ENCODE measurements at places on chromosomes 5 and 9.

DNA sequence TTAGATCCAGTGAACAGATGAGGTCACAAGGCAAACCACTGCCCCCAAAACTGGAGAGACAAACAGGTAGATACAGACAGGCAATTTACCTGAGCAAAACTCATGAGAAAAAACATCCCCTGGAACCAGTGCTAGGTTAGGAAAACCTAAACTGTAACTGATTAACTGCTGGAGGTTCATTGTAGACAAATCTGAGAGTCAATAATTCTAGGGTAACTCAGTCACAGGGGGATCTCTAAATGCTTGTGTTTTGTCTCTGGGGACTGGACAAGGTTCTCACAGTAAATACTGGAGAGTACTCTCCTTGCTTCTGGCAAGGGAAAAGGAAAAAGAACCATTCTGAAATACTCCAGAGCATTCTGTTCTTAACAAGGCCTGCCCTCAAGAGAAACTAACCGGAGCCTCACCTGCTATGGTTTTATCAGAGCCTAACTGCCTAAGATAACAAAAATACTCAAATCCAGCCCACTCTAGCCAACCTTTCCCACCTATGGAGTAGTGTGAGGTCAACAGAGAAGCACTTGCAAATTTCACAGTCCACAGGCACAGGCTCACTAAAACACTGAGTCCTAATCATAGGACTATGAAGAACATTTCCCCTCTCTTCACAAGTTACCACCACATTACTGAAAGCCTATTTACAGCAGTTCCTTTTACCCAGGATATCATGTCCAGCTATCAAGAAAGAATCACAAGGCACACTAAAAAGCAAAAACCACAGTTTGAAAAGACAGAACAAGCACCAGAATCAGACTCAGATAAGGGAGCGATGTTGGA is 139.9 kb upstream of the ACOT12 start:
- DNase-seq, result no peak

DNA sequence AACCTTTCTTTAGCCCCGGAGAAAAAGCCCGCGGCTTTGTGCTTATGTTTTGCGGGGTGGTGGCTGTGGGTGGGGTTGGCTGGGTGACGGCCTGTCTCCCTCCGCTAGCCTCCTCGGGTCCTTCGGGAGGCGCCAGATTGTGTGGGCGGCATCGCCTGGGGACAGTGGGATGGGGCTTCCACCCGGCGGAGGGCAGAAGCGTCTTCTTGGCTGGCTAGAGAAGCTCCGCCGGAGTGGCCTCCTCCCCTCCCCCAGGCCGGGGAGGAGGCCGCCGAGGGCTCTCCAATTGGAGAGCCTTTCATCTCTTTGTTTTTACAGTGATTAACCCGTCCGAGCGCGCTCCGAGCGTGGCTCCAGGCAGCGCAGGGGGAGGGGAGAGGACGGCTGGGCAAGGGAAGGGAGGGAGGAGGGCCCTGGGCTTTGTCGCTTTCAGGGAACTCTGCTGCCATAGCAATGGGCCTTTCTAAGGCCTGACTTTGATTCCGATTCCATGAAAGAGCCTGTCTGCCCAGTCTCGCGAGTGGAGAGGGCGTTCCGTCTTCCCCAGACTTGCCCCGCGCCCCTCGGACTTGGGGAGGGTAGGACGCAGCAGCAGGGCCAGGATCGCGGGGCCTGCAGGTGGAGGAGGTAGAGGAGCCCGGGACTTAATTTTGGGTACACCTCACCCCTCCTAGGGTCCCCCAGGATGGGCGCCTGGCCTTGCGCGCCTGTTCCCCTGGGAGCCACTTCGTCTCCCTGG is 36.7 kb upstream of the TIFAB start:
- DNase-seq, result peak; percentile 64

GRCh38 chr9:80146466-80146865 is 574.7 kb downstream of the TLE4 start:
- DNase-seq, result no peak

DNA sequence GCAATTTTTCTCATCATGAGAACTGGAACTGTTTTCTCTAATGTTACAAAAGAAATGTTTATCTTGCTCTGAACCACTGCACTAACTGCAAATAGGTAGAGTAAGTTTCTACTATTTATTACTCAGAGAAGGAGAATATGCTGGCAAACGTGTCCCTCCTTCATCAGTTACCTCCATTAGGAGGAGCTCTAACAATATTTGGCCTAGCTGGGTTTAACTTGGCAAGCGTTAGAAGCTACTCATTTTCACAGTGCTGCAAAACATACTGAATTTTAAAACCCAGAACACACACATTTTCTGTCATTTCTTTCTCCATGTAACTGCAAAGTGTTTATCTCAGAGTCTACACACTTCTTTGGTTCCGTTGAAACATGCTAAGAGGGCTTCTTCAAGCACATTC is 101.0 kb upstream of the GABRG2 start:
- DNase-seq, result no peak

- DNase-seq, result no peak
These were observed 106.8 kb downstream of the PDE6A start for GRCh38 chr5:149837680-149838269.

DNA sequence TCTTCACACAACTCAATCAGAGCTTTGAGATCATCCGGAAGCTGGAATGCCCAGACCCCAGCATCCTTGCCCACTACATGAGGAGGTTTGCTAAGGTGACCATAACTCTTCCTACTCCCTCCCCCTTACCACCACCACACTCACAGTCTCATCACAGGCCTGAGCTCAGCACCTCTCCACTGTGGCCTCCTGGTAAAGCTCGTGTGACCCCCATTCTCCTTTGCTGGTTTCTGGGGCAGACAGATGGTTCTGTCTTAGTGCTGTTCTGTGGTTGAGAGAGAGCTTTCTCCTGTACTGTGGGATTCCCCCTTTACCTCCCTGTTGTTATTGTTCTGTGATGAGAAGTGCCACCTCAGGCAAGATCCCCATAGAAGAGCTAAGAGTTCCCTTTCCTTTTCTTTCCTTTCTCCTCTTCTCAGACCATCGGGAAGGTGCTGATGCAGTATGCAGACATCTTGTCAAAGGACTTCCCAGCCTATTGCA is 92.7 kb upstream of the RUSC2 start:
- no peak for DNase-seq

GRCh38 chr5:139378941-139379361 is 4.1 kb downstream of the SLC23A1 start:
- DNase-seq, result no peak

DNA sequence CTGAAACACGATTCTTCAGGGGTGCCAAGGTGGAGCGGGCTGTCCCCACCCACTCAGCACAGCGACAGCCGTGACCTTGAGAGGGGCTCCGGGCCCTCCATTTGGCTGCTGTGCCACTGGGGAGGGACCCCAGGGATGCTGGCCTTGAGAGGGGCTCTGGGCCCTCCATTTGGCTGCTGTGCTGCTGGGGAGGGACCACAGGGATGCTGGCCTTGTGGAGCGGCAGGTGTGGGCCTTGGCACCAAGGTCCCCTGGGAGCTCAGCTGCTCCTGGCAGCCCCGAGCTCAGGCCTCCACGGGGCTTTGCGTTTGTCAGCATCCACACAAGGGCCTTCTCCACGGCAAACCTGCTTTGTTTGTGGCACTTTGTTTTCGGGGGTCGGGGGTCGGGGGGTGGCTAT is 137.6 kb upstream of the LPCAT1 start:
- DNase-seq, result no peak

DNA sequence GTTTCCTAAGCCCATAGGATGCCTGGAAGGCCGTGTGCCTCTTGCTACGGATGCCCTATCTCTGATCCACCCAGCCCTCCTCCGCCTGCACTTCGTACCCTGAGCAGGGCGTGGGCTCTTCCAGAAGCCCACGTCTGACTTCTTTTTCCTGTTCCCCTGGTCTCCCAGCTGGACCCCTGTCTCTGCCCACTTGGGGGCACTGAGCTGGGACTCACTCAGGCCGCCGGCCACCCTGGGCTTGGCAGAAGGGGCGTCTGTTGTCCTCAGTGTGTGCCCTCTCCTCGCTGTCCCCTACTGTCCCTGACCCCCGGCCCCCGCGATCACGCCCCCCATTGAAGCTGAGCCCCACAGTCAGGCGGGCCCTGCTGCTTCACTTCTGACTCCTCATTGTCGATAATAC is 22.0 kb upstream of the RXRA start:
- DNase-seq, result no peak

GRCh38 chr9:21682981-21683380 is 119.5 kb upstream of the MTAP start:
- DNase-seq, result no peak

GRCh38 chr5:138230261-138230660 is 17.1 kb upstream of the CDC23 start:
- peak; percentile 4 for DNase-seq

- DNase-seq, result no peak
These were observed 135.4 kb downstream of the ATG10 start for GRCh38 chr5:82107267-82107666.

DNA sequence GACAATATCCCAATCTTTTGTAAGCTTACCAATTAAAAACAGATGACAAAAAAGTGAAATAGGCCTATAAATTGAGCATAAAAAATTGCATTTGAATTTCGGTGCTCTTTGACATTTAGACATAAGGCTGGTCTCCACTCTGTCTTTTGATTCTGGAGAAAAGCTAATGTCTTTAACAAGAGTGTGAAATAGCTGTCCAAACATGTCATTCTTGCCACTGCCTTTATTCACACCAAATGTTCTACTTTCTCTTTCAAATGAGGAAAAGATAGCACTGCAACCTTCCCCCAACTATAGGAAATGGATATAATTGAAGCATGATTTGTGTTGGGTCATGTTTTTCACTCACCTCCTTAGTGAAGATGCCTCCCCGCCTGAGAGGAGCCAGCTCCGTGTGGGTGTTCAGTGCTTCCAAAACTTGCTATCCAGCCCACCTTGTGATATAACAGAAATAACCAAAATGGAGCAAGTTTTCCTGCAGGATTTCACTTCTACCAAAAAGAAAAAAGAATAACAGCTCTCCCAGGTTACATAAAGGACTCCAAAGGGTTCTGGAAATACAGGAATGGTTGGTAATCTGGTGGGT is 55.2 kb upstream of the STK32A start:
- no peak for DNase-seq

- DNase-seq, result no peak
These were observed 5.6 kb downstream of the INPP5E start for GRCh38 chr9:136433849-136434579.

GRCh38 chr5:143114481-143114880 is 289.0 kb downstream of the NR3C1 start:
- no peak for DNase-seq

- DNase-seq, result no peak
These were observed 771.1 kb downstream of the NR2F1-AS1 start for GRCh38 chr5:92809855-92810465.

- DNase-seq, result no peak
These were observed 262.9 kb downstream of the AGTPBP1 start for GRCh38 chr9:85478847-85479246.

DNA sequence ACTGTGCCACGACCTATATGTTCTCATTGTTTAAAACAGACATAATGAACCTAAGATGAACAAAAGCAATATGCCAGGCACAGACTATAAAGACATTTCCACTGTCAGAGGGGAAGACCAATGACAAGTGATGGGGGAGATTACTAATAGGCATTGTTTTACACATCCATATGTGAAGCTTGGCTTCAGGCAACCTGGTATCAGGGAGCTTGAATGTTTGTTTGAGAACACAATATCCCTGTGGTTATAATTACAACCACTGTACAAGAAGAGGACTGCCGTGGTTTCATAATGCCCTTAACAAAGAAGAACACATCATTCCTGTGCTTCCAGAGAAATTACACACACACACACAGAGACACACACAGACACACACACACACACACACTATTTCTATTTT is 385.7 kb downstream of the BNC2 start:
- no peak for DNase-seq

DNA sequence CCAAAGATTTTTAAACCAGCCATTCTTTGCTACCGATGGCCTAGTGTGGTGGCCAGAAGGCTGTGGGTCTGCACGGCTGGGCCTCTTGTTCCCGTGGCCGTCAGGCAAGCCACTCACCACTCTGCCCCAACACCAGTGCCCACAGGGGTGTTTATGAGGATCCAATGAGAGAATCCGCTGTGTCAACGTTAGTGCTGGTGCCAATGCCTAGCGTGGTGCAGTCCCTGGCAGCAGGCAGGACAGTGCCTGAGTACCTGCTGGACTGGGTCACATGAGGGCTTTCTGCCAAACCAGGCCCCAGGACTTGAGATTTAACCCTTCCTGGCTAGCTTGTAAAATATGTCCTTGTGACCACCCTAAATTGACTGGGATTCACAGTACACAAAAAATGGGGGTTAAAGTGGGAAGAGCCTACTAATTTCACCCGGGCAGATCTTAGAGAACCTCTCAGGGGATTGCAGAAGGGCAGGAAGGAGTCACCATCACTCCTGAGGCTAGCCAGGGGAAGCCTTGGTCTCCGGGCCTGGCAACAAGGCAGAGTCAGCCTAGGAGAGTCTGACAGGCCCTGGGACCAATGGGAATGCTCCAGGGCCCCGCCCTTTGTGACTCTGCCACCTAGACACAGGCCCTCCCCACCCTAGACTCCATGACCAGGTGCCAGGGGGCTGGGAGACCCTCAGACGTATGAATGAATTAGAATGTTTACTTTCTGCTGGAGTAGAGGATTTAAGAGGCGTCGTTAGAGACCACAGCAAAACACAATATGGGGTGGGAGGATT is 63.2 kb upstream of the FSTL4 start:
- no peak for DNase-seq

DNA sequence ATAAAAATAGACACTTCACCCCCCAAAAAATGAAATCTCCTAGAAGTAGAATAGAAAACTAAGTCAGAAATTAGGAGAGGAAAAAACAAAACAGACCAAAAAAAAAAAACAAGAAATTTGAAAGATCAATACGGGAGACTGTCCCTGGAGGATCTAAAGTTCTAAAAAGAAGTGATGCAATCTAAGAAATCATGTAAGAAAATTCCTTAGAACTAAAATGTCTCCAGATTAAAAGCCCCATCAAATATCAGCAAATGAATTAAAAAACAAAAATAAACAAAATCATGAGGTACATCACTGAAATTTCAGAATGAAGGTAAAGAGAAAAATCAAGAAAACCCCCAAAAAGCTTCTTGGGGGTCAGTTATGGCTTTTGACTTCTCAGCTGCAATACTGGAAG is 13.5 kb downstream of the FNIP1 start:
- DNase-seq, result no peak

- no peak for DNase-seq
These were observed 3.7 kb downstream of the CARD19 start for GRCh38 chr9:93099551-93100275.

DNA sequence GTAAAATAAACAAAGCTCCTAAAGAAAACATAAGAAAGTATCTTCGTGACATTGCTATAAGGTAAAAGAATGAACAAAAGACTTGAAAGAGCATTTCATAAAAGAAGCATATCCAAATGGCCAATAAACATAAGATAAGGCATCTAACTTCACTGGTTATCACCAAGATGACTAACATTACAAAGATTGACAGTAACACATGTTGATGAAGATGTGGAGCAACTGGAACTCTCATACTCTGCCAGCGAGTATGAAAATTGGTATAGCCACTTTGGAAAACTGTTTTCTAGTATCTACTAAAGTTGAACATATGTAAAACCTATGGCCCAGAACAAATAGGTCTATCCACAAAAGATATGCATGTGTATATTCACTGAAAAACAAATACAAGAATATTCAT is 150.5 kb downstream of the SNX18 start:
- no peak for DNase-seq

Measured in DMS79 treated with DMSO at 0.1 percent for 48 hours (cell line).